KBM-7 (cell line): ENCODE measurements at places on chromosomes 3 and 15.

- DNase-seq: peak; percentile 89
These were observed 17.7 kb downstream of the CPN2 start for GRCh38 chr3:194333212-194333980.

DNA sequence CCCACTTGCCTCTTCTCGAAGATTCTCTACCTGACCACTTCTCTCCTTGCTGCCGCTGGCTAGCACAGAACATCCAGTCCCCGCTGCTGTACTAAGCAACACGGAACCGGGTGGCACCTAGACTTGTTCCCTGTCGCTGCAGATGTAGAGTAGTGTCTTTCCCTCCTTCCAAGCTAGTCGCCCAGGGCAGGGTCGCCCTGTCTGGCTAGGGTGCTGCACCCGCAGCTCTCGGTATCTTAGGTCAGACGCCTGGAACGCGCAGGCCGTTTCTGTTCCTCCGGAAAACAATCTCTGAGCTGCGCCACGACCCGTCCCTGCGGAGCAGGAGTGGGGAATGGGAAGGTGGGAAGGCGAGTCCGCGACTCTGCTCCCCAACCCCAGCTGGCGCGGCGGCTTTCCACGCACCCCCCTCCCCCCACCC lies 758 bp upstream of the SNX33 start:
- peak; percentile 52 for DNase-seq

DNA sequence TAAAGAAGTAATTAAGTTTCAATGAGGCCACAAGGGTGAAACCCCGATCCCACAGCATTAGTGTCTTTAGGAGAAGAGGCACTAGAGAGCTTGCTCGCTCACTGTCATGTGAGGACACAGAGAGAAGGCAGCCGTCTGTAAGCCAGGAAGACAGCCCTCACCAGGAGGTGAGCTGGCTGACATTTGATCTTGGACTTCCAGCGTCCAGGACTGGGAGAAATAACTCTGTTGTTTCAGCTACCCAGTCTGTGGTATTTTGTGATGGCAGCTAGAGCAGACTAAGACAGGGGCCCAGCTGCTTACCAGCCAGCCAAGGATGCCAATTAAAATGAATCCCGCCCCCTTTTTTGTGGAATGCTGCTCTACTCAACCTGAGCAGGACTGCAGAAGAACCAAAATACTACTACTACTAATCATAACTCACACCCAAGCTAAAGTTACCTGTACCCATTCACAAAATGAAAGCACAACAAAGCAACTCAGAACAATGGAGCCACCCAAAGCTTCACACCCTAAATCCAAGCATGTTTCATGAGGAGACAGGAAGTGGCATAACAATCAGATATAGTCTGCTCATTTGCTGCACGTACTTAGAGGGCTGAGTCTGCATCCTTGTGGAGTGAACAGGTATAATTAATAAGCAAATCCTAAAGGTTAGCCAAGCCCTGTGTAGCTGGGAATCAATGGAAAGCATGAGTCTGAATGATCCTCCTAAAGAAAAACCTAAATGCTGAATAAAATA lies 35.6 kb upstream of the RHCG start:
- no peak for DNase-seq

DNA sequence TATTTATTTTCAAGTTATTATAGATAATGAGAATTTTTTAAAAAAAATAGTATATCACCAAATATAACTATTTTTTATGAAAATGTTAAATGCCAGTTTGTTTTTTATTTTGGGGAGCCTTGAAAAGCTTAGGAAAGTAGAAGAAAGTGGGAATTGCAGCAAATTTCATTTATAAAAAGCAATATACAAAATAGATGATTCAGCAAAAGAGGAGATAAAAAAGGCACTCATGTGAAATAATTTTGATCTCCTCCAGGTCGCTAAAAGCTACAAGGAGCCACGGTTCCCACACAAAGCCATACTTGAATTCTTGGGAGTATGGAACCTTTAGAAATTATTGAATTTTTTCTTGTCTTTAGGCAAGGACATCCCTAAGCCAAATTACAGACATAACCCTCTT lies 625.0 kb upstream of the SGO1 start:
- DNase-seq: no peak
